Nephron progenitor cell (in vitro differentiated cells): ENCODE measurements at places on chromosomes 6 and 20.

GRCh38 chr6:144745439-144745838 lies 460.3 kb downstream of the UTRN start:
- no peak for DNase-seq

DNA sequence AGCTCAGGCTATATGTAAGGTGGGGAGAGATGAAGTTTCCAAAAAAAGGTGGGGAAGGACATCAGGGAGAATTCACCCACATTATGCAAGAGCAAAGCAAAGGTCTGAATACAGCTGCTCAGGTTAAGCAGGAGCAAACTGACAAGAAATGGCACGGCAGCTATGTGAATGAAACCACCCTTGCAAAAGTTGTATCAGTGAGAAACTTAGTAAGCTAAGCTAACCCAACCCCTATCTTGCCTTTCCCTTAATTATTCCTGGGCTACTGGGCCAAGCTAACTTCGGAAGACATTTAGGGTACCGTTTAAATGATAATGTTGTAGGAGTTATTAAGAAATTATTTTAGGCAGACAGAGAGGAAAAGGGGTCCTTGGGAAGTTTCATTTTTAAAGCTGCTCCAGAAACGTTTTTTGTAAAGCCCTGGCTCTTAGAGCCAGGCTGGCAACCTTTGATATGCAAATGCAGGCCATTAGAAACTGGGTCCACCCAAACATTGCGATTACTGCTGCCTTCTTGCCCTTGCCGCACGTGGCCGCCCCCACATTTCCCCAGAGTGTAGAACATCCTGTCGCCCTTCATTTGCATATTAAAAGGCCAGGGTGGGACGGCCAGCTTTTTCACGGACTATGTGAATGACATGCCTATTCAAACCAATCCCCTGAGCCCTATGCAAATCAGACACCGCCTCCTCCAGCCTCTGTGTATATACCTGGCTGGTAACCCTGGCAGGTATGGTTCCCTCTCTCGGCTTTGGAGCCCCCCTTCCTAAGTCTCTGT lies 60.5 kb upstream of the SAMD5 start:
- peak; percentile 12 for DNase-seq

DNA sequence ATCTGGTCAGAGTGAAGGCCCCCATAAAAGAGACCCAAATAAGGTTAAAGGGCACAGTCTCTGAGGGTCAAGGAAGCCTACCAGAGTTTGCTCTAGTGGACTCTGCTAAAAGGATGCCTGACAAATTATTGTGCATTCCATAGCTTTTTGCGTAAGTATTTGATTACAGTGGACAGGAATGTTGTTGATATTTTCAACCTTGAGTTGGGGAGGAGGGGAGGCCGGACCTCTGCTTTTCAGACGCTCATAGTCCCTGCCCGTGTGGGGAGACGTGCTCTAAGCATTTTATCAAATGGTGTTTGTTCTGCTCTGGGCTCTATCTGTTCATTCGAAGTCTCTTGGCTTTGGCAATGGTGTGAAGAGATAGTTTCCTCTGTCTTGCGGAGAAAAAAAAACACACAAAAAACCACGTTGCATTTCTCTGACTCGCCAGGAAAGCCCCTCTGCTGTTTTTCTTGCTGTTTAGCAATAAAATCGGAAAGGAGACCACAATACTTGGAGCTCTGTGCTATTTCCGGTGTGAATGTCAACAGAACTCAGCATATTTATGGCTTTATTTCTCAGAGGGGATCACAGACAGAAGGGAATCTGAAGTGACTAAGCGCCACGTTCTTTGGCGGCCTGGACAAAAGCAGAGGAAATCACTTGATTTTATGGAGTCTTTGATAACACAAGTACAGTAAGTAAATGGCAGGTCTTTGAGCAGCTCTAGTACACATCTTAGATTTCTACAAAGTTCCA lies 159.8 kb downstream of the ZFP64 start:
- DNase-seq: peak; percentile 20

DNA sequence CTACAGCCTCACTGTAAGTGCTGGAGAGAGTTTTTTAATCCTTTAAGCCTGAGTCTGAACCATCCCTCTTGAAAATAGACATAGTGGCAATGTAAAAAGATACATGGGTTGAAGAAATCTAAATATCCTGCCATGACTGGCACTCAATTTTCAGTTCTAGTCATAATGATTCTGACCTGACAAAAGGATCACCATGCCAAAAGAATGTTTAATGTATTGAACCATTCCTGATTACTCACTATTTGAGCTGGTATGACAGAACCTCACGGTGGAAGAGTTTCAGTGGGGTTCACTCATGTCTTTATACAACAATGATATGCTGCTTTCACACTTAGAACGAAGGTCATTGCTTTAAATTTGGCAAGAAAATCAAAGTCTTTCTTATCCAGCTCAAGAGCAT lies 93.4 kb downstream of the HIVEP2 start:
- DNase-seq: no peak

DNA sequence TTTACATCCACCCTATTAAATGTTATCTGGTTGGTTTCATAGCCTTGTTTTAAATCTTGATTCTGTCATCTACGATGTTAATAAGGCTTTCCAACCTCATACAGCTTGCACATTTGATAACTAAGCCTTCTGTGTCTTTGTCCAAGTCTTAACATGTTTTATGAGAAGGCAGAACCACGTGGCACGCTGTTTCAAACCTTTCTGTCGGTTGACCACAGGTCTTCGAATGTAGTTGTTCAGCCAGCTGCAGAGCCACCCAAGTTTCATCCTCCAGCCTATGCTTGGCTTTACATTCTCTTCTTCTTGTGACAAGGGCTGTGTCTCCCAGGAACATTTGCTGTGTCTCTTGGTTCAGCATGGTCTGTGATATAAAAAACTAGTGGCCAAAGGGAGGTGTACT lies 15.7 kb upstream of the SGK2 start:
- DNase-seq: no peak

- DNase-seq: no peak
These were observed 103.7 kb downstream of the SLC23A2 start for GRCh38 chr20:4897600-4897999.

DNA sequence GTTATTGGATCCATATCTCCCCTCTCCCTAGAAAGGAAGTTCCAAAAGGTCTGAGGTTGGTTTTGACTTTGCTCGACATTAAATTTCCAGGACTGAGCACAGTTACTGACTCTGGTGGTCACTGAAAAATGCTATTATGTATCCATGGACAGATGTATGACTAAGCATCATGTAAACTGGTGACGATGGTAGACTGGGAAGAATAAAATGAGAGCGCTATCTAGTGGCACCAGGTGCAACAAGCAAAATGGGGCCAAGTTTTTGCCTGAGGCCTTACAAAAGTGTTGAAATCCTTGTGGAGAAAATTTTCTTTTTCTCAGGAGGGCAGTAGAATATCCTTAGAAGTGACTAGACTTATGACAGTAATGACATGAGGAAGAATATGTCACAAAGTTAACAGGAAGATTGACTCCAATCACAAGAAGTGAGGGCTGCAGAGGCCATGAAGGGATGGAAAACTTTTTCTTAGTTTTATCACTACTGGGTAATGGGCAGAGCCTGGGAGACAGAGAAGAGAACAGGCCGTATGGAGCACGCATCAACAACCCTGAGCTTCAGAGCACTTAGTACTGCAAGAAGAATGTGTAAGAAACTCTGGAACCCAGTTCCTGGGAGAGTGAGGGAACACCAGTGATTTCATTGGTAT lies 88.9 kb upstream of the ELOVL5 start:
- peak; percentile 12 for DNase-seq

DNA sequence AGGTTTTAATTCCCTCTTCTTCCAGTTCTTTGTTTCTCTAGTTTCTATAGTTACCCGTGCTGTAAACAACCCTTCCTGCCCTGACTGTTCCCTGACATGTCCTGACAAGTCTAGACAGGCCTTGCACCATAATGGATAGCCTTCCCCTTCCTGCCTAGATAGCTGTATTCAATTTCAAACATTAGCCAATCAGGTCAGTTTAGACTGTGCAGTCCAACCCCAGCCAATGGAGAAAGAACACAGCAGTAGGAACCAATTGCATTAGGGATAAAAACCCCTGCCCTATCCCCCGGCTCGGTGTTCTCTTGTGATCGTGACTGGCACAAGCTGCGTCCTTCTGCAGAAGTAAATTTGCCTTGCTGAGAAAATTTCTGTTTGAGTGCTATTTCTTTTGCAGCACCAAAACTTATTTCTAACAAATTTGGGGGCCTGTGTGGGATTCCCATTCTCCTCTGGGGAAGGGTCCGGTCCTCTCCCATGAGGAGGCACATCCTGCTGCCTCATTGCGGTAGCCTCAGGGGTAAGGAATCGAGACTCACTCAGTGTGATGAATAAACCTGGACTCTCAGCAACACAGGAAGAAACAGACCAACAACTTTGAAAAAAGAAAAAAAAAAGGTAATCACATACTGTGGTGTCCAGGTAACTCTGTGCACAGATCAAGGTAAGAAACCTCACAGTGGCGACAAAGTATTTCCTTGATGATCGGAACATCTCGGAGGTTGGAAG lies 248.7 kb upstream of the ECI2 start:
- DNase-seq: no peak

GRCh38 chr6:148891405-148891783 lies 144.6 kb downstream of the UST start:
- no peak for DNase-seq

GRCh38 chr20:32509639-32510066 lies 75.5 kb downstream of the NOL4L start:
- DNase-seq: no peak

GRCh38 chr20:51276296-51276695 lies 253.4 kb upstream of the KCNG1 start:
- DNase-seq: no peak

DNA sequence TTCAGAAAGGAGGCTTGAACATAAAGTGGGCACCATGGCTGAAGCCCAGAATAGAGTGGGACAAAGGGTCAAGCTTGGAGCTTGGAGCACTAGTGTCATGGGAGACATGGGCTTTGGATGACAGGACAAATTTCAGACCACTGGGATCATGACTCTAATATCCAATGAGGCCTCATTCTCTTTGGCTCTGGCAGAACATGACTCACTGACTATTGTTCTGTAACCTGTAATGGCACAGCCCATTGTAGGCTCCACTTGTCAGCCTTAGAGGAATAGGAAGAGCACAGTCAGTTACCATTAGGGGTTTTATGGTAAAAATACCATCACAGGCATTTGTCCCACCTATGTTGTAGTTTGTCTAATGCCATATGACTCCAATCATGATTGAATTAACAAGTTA lies 34.0 kb upstream of the MMS22L start:
- no peak for DNase-seq

DNA sequence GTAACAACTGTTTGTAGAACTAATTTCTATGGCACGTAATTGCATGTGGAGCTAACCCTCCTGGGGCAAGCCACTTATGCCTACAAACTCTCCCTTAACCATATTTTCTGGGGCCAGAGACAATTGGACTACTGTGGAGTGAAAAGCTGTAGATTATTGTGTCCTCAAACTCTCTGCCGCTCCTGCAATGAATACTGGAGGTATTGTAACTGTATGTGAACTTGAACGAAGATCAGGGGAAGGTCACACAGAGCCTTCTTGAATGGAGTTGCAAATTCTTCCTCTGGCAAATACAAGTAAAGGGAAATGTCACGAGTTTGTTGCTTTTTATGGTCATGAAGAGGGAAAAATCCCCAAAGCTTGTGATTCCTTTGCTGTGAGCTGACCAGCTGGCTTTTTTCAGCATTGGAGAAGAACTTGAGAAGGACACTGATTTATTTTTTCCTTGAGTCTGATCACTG lies 18.2 kb downstream of the AKAP12 start:
- no peak for DNase-seq

DNA sequence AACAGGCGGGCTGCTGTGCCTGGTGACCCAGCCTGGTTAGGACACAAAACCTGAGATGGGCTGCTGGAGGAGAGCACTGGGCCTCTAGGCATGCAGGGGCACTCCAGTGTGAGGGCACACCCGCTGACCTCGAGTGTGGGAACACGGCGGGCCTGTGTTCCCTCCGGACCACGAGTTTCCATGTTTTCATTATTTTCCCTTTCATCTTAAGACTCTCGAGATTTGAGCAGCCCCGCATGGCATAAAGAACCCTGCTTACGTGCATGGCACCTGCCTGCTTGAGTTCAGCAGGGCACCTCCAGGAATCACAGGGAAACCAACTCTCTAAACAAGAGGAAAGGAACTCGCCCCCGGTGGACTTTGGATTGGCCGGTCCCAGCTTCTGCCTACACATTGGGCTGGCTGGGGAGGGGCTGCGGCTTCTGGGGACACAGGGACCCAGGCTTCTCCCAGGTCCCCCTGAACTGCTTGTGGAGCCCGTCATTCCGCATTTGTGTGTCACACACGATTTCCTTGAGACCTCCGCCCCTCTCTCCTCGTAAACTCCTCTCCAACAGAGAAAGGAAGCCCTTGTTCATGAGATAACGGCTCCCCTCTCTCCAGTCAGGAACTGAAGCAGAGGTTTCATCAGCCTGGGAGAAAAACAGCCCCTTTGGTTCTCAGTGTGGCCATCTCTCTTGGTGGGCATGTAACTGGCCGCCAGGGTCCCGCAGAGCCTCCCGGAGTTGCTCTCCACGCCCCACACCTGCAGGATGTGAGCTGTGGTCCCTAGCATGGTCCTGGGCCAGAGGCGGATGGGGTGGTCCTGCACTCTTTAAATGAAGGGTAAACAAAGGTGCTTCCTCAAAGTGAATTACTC lies 181.8 kb downstream of the TTLL2 start:
- no peak for DNase-seq

DNA sequence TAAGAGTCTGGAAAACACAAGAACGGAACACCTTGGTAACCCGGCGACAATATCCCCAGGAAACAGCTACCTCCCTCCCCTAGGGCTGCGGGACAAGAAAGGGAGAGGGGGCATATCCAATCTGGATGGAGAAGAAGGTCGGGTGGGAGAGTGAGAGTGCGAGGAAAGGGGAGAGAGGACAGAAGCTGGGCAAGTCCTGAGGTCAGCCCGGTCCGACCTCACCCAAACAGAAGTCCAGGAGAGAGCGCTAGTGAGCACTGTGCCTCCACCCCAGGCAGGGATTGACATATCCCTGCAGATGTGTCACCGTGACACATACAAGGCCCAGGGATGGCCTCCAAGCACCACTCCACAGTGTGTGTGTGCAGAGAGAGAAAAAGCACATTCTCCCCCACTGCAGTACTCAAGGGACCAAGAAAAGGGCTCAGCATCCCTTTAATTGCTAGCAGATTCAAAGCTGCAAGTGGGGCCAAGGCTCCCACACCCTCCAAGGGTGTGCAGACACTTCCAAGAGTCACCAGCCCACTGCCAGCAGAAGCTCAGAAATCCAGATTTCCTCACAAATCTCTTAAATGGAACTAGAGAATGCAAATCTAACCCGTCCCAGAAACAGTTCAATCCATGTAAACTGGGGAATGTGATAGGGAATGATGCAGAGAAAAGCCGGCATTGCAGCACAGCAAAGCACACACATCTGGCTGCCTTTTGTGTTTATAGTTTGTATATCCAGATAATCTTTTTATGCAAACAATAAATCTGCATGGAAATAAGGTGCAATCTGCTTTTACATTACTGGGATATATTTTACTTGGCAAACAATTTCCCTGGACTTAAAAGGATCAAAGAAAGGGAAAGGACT lies 3.1 kb downstream of the PXDC1 start:
- DNase-seq: peak; percentile 71

DNA sequence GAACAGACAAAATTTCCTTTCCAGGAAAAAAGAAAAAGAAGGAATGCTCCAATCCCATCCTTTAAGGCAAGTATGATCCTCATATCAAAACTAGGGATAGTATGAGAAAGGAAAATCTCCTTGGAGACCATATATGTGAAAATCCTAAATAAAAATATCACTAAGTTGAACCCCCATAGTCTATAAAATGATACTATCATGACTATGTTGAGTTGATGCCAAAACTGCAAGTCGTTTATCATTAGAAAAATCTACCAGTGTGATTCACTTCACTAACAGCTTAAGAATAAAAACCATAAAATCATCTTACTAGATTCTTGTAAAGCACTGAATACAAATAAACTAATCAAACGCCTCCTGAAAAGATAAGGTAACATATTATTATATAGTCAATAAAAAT lies 76.6 kb upstream of the STXBP5 start:
- no peak for DNase-seq
